ENCODE measurements at places on chromosomes 4 and X. TPM values are rescaled to one million over a fixed set of nuclear protein-coding genes. Genes with fewer than 3 reads are reported as not detected.

DNA sequence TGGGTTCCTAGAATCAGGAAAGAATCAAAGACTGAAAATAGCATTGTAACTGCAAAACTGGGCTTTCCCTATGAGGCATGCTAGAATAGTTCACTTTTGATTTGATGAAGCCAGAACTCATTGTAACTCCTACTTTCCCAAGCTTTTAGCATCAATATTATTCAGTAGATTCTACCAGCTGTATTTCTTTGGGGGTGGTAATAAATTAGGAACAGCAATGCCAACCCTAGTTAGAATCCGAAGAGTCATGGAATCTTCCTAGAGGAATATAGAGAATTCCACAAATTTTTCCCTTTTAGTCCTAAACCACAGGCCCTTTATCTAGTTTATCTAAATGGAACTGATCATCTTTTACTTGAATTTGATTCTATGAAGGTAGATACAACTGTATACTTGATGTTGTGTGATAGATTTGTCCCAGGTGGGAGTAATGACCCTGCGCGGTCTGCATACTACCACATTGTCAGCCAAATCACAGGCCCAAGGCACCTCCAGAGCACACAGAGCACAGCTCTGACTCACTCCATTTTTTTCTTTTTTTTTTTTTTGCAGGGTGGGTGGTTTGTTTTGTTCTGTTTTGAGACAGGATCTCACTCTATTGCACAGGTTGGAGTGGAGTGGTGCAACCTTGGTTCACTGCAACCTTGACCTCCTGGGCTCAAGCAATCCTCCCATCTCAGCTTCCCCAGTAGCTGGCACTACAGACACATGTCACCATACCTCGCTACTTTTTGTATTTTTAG is 66.6 kb downstream of the EDNRA start:
- peak; percentile 75 for DNase-seq

DNA sequence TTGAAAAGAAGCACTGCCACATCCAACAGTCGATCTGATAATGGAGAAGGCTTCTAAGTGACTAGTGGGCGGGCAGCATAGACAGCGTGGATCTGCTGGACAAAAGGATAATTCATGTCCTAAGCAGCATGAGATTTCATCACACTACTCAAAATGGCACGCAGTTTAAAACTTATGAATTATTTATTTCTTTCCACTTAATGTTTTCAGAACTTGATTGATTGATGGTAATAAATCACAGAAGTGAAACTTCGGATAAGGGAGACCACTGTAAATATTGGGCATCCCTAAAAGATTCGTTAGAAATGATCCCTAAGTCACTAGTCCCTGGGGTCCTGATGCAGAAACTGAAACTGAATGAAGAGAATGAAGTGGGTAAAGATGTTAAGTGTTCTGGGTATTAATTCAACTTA is 93.0 kb upstream of the ANK2 start:
- DNase-seq: no peak

DNA sequence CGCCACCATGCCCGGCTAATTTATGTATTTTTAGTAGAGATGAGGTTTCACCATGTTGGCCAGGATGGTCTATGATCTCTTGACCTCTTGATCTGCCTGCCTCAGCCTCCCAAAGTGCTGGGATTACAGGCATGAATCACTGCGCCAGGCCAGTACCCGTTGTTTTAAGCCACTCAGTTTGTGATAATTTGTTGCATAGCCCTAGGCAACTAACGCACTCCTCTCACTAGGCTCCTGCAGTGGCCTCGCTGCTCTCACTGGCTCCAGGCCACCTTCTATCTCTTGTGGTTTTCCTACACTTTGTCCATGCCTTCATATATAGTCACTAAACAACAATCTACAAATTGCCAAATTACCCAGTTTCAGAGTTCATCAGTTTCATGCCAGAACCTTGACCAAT is 58.1 kb downstream of the DCHS2 start:
- no peak for DNase-seq

GRCh38 chr4:42615131-42615763 is 41.7 kb downstream of the ATP8A1 start:
- no peak for DNase-seq

- no peak for DNase-seq
These were observed 32.2 kb upstream of the PROM1 start for GRCh38 chr4:16116019-16116418.

Gene SLC39A8
- total RNA-seq: 35.3 TPM

GRCh38 chr4:32841217-32841616 is 2121.0 kb downstream of the PCDH7 start:
- no peak for DNase-seq

- DNase-seq: no peak
These were observed 63.2 kb upstream of the GUCY1A1 start for GRCh38 chr4:155603360-155603891.

Gene IGSF1
- total RNA-seq: not detected

DNA sequence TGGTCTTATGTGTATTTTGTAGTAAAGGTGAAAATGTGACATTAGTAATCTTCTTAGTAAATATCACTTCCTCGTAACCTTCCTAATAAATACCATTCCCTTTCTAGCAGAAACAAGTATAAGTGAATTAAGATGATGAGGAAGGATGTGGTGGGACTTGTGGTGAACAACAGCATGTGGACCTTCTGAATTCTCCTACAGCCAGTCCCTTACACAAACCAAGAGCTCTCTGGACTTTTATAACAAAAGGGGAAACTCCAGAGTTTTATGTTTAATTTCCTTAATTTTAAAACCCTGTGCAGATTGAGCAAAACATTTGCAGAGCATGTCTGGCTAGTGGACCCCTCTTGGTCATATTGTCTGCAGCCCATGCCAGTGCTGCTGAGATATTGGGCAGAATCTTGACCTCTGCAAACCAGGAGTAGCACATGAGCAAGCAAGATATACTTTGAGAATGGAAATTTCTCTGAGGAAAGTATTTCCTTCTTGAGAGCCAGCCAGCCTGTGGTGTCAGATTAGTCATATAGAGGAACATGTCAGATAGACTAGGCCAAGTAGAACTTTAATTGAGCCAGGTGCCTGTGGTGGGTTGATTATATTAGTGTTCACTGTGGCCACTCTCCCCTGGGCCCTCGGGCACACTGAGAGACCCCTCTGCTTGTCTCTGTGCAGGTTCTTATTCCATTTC is 328.2 kb downstream of the DKK2 start:
- DNase-seq: peak; percentile 23

DNA sequence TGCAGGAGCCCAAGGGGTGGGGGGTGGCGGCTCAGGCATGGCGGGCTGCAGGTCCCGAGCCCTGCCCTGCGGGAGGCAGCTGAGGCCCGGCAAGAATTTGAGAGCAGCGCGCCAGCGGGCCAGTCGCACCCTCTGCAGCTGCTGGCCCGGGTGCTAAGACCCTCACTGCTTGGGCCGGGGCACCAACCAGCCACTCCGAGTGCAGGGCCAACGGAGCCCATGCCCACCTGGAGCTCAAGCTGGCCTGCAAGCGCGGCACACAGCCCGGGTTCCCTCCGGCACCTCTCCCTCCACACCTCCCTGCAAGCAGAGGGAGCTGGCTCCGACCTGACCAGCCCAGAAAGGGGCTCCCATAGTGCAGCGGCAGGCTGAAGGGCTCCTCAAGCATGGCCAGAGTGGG is 758.2 kb upstream of the INTU start:
- DNase-seq: no peak

Gene GSX2
- total RNA-seq: not detected

- DNase-seq: no peak
These were observed 60.5 kb downstream of the SEC24D start for GRCh38 chr4:118775405-118775804.

DNA sequence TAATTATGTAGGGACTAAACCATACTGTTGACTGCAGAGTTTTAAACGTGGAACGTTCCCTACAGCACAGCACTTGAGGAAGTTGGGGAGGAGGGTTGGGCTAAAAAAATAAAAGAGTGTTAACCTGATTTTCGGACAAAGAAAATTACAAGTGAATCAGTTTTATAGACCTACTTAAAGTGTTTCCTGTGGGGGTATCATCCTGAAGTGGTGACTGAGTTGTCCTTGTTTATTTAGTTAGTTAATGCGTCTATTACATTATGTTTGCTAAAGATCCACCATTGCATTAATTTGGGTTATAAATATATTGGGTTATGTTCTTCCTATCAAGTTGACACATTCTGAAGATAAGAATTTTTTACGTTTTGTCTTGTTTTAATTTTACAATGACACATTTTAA is 14.7 kb downstream of the UNC5C start:
- DNase-seq: no peak

- DNase-seq: no peak
These were observed 75.9 kb upstream of the ENPP6 start for GRCh38 chr4:184293552-184293951.

GRCh38 chr4:98838531-98838930 is 90.4 kb downstream of the EIF4E start:
- DNase-seq: no peak

Measured in LHCN-M2 (cell line).